SIG-M5 (cell line): ENCODE measurements at places on chromosomes 2 and 18.

DNA sequence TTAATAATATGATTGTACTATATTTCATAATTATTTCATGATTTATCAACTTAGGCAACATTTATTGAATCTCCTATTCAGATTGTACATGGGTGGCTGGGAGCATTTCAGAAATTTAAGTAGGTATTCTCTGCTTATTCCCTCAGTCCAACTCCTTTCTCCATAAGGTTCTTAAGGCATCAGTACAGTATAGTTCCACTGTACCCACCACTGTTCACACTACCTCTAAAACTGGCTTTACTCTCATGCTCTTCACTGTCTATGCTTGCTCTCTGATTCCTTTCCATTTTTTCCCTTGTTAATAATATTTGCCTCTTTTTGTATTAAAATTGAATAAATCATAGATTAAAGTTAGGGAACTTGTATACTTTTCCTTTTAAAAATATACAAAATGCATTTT, 89.8 kb downstream of the EHBP1 start:
- DNase-seq = no peak

DNA sequence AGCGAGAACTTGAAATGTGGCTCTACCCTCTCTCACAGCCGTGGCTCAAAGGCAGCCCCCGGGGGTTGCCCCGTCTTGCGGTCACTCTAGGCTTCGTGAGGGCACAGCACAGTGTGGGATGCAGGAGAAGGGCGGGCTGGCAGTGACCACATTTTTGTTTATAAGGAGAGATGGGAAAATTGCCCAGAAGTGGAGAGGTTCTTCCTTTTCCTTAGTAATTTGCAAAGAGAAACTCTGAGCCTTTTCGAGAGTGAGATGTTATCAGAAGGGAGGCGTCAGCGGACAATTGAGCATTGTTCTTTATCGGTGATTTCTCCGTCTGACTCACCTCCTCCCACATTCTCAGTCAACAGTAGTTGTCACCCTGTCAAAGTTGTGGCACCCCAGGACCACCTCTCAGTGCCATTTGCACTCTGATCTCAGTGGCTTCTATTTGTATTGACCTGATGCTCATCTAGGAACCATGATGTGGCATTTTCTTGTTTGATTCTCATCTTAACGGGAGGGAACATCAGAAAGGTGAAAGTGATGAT, 89.6 kb downstream of the ACAA2 start:
- no peak for DNase-seq

GRCh38 chr2:145207884-145208283, 688.0 kb upstream of the ZEB2 start:
- DNase-seq = no peak

DNA sequence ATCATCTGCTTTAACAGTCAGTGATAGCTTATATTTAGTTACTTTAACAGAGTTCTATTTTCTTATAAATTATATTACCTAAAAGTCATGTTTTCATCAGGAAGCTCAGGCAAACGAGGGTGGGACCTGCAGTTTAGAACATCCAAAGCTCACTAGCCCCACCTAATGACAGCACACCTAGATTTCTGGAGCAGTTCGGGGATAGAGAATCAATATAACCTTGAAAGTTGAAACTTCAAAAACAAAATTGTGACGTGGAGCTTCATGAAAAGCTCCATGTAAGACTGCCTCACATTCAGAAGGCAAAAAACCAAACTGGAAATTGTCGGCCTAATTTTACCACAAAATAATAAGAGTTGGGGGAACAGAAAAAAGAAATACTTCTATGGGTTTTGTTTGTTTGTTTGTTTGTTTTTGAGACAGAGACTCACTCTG, 185.9 kb upstream of the CCDC150 start:
- no peak for DNase-seq

GRCh38 chr2:33144243-33144642, 197.5 kb downstream of the LTBP1 start:
- no peak for DNase-seq

- no peak for DNase-seq
Measured at GRCh38 chr2:196448407-196449079, 191.0 kb upstream of the CCDC150 start.

GRCh38 chr2:11154016-11154922, 998 bp upstream of the SLC66A3 start:
- no peak for DNase-seq

- no peak for DNase-seq
Measured at GRCh38 chr18:59536166-59536565, 161.1 kb downstream of the CCBE1 start.

DNA sequence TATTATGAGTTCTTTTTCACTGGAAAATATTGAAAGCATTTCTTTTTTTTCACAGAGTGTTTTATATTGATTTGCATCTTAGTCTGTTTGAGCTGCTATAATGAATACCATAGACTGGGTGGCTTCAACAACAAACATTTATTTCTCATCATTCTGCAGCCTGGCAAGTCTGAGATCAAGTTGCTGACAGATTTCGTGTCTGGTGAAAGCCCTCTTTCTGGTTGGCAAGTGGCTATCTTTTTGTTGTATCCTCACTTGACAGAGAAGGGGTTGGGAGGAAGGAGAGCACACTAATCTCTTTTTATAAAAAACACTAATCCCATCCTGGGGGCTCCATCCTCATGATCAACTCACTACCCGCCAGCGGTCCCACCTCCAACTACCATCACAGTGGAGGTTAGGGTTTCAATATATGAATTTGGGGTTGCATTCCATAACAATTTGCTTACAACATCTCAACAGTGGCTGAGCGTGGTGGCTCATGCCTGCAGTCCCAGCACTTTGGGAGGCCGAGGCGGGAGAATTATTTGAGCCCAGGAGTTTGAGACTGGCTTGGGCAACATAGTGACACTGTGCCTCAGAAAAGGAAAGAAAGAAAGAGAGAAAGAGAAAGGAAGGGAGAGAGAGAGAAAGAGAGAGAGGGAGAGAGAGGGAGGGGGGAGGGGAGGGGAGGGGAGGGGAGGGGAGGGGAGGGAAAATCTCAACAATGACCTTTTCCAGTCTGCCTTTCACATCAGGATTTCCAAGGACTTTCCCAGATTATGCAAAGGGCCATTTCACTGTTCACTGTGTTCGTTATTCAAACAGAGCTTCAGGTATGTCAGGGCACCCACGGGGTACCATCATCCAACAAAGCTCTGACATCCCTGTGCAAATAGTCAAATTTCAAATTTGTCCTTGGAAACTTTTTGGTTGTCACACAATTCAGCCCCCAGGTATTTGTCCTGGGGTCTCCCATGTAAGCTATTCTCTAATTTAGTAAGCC, 111.1 kb downstream of the AP1S3 start:
- no peak for DNase-seq

DNA sequence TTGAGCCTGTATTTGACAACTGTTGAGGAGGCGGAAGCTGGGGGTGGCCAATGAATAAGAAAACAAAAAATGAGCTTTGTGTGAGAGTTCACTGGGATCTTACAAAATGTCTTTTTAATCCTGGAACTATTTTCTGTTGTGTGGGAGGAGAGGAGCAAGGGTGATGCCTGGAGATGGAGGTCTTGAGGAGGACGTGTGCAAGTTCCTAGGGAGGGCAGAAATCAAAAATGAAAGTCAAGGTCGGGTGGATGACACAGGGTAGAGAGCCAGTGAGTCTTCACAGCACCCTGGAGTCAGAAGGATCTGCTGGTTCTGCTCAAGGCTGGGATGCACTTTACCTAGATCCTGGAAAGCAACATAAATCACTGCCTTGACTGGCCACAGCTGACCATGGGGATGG, 180.3 kb upstream of the PKDCC start:
- DNase-seq = no peak

DNA sequence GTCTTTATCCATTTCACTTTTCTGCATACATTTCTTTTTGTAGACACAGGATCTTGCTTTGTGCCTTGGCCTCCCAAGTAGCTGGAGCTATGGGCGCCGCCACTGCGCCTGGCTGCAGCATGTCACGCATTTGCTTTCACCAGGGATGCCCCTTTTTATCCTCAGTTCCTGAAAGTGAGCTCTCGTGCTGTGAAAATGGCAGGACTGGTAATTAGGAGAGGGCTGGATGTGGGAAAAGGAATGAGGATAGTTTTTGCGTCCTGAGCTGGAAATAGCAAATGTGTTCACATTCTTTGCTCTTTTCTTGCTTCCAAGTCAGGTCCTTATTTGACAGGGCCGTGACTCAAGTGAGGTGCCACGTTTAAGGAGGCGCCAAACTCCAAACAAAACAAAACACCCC, 104.6 kb downstream of the LDLRAD4 start:
- DNase-seq = no peak

- no peak for DNase-seq
Measured at GRCh38 chr2:104733226-104733943, 120.5 kb upstream of the POU3F3 start.
